ENCODE measurements at places on chromosomes 7 and 10.

GRCh38 chr7:114711241-114711640 is 210.7 kb upstream of the MDFIC start:
- peak; percentile 20 for DNase-seq

DNA sequence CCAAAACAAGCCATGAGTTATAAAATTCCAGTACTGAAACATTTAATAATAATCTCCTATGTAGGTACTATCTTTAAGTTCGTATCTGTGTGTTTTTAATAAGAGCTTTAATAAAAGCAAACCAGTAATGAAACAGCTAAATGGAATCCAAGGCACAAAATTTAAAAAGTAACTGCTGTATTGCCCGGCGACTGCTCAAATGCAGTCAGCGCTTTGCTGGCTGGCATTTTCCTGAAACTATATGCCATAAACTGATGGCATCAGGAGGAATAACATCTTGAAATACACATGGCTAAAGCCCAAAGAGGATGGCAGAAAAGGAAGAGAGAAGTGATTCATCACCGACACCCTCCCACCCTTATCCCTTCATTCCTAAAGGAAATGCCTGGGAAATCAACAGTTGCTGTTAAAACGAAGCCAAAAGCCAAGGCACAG is 133.1 kb downstream of the CUBN start:
- peak; percentile 51 for DNase-seq

DNA sequence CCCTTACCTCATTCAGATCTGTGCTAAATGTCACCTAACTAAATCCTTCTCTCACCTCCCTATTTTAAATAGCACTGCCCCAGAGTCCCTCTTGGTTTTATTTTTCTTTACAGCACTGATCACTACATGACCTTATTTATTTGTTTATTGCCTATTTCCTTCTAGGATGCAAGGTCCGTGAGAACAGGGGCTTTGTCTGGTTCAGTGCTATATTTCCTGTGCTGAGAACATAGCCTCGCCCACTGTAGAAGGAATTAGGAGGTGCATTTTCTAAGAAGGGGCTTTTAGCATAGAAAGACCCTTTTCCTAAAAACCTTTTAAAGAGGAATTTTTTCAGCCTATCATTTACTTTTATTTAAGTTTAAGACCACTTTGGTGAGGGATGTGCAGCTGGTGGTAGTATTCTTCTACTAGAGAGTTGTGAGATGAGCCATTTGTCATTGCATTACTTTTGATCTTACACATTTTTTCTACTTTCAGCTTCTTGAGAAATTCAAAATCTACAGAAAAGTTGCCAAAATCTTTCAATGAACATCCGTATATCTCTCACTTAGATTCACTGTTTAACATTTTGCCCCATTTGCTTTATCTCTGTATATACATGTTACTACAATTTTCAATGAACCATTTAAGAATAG is 13.5 kb upstream of the PCGF5 start:
- DNase-seq = no peak

DNA sequence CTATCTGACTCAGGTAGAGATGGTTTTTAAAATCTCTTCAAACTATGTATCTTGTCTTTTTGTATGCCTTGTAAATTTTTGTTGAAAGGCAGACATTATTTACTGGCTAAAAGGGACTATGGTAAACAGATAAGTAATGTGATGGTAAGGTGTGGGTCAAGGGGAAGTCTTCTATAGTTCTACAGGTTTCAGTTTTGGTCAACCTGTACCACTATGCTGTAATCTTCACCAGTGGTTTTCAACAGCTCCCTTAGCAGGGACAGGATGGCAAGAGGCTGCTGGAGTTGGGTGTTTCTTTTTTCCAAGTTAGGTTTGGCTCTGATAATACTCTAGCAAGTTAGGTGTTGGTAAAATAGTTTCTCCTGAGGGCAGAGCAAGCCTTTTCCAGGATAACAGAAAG is 32.7 kb upstream of the FZD8 start:
- no peak for DNase-seq

- peak; percentile 77 for DNase-seq
Measured at GRCh38 chr10:89481662-89482061, 53.7 kb downstream of the SLC16A12 start.

DNA sequence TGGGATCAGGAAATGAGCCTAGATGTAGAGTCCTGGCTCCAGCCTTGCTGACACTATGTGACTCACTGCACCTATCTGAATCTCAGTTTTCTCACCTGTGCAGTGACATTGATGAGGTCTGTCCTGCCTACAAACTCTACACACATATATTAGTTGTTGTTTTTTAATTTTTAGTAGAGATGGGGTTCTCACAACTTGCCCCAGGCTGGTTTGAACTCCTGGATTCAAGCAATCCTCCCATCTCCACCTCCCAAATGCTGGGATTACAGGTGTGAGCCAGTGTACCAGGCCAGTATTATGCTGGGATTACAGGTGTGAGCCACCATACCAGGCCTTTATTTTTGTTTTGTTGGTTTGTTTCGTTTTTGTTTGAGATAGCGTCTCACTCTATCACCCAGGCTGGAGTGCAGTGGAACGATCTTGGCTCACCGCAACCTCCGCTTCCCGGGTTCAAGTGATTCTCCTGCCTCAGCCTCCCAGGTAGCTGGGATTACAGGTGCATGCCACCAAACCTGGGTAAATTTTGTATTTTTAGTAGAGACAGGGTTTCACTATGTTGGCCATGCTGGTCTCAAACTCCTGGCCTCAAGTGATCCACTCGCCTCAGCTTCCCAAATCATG is 11.8 kb upstream of the DDIT4 start:
- no peak for DNase-seq

- DNase-seq = no peak
Measured at GRCh38 chr7:23404546-23405239, 65.6 kb downstream of the IGF2BP3 start.

- no peak for DNase-seq
Measured at GRCh38 chr10:124025660-124026588, 67.5 kb downstream of the CHST15 start.

- no peak for DNase-seq
Measured at GRCh38 chr10:56298941-56299340, 62.1 kb downstream of the ZWINT start.

DNA sequence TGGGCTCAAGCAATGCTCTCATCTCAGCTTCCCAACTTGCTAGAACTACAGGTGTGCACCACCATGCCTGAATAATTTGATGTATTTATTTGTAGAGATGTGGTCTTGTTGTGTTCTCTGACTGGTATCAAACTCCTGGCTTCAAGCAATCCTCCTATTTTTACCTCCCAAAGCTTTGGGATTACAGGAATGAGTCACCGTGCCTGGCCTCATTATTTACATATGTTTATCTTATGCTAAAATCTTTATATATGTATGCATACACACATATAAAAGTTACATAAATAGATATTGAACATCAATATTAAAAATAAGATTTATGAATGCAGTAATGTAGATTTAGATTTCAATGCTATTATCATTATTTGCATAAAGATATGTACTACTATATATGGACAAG is 1634.5 kb upstream of the LRRTM3 start:
- no peak for DNase-seq

DNA sequence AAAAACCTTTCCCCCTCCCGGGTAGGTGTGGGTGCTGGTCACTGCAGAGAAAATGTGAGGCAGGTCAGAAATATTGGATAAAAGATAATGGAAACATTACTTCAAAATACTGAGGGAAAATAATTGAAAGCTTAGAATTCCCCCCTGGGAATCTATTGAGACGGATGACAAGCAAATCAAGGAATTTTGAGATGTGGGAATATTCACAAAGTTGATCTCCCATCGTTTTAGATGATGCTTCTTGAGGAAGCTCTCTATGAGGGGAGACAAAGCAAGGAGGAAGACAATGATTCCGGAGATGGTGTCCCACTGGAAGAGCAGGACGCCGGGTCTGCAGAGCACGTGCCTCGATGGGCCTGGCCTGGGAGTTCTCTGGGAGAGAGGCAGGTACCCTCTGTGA is 211.0 kb downstream of the WDR37 start:
- no peak for DNase-seq

- peak; percentile 21 for DNase-seq
Measured at GRCh38 chr10:64762861-64763260, 1241.7 kb downstream of the REEP3 start.

DNA sequence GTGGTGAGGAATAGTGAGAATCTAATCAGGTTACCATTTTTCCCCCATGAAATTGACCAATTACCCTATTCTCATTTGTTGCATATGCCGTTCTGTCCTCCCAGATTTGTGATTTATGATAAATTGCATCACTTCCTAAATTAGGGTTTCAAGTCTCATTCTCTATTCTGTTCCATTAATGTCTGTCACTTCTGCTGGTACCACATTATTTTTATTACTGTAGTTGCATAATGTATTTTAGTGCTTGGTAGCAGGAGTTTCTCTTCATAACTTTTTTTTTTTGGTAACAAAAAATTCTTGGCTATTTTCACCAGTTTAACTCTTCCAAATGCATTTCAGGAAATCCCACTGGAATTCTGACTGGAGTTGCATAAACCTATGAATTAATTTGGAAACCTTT is 44.0 kb upstream of the FAM133B start:
- no peak for DNase-seq

- no peak for DNase-seq
Measured at GRCh38 chr10:34228066-34228465, 587.0 kb downstream of the PARD3 start.

DNA sequence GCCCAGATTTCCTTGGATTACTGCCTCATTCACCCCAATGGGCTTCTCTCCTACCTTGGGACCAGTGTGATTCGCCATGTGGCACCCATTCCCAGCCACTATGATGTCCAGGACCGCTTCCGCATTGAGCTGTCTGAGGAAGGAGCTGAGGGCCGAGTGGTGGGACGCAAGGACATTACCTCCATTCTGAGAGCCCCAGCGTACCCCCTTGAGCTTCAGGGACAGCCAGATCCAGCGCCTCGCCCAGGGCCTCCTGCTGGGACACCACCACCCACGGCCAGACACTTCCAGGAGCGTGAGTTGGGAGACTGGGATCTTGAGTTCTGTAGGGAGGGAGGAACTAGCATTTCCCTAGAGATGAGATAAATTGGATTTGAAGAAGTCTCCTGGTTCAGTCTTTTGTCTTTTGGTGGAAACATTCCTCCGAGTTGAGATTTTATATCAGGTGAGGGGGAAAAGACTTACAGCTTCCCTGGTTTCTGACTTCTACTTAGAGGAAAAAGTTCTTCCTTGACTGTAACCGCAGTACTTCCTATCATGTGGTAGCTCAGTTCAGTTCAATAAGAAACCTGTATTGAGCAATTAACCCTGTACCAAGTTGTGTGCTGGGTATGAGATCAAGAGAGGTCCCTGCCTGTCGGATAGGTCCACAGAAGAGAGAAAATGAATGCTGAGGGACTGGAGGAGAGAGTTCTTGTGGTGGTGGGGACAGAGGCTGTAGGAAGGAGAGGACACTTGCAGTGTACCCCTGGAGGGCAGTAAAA is 1.3 kb downstream of the MOSPD3 start:
- no peak for DNase-seq

DNA sequence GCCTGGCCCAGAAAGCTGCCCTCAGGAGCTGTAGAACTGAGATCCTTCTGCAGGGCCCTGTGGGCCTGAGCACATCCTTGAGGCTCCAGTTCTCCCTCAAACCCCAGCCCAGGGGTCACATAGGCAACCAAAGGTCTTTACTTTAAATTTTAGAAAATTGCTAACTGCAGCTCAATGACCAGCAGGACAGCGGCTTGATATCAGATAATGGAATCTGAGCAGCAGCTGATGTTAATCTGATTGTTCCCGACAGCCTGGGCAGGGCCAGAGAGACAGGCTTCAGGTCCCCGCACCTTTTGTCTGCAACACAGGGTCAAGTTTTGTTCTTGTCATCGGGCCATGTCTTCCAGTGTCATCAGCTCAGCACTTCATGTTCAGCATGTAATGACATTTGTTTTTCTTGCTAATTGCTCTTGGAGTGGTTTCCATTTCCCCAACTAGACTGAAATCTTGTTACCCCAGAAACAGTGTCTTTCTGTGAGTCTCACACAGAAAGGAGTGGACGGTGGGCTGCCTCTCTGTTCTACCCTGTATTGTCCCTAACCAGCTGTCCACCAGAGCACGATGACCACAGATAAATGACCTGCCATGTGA is 91.0 kb downstream of the PAXIP1 start:
- no peak for DNase-seq

DNA sequence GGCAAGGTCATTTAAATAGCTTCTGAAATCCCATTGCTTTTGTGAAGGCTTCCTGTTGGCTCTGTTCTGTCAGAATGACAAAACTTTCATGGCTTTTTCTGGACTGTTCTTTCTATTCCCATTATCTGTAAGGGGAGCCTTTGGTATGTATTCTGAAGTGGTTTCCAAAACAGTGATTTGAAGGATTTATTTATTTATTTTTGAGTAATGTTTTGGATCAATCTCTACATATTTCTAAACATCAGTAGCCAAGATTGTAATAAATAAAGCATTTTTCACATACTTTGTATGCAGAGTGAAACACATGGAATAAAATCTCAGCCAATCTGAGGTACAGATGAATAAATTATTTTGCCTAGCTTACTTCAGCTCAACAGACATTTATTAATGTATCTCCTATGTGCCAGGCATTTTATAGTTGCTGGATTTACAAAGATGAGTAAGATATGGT is 121.1 kb downstream of the BBS9 start:
- peak; percentile 60 for DNase-seq

- DNase-seq = no peak
Measured at GRCh38 chr7:46360811-46361210, 439.7 kb upstream of the IGFBP3 start.

DNA sequence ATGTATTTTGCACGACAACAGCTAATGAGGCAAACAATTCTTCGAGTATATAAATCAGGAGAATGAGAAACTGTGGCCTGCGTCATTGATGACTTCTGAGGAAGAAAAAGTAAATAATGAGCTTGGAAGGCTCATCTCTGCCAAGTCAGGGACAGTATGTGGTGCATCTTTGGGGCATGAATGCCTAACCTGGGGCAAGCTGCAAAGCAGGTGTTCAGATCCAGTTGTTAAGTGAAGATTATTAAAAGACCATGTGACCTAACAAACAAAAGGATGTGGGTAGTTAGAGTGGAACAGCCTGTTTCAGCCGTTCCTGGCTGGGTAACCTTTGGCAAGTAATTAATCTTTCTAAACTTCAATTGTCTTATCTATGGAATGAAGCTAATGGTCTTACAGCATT is 93.0 kb downstream of the LYZL2 start:
- no peak for DNase-seq

- DNase-seq = no peak
Measured at GRCh38 chr7:21338728-21339164, 89.1 kb upstream of the SP4 start.

DNA sequence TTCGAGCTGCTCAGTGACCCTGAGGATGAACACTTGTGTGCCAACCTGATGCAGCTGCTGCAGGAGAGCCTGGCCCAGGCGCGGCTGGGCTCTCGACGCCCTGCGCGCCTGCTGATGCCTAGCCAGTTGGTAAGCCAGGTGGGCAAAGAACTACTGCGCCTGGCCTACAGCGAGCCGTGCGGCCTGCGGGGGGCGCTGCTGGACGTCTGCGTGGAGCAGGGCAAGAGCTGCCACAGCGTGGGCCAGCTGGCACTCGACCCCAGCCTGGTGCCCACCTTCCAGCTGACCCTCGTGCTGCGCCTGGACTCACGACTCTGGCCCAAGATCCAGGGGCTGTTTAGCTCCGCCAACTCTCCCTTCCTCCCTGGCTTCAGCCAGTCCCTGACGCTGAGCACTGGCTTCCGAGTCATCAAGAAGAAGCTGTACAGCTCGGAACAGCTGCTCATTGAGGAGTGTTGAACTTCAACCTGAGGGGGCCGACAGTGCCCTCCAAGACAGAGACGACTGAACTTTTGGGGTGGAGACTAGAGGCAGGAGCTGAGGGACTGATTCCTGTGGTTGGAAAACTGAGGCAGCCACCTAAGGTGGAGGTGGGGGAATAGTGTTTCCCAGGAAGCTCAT is 1.1 kb downstream of the DDIT4 start:
- DNase-seq = no peak

- DNase-seq = no peak
Measured at GRCh38 chr7:158705234-158705850, 738 bp upstream of the NCAPG2 start.

- DNase-seq = no peak
Measured at GRCh38 chr10:73806176-73806950, 5.0 kb downstream of the NDST2 start.

Data from brain microvascular endothelial cell (primary cell).